ENCODE measurements at places on chromosomes 7 and 10.

- no peak for DNase-seq
Measured at GRCh38 chr7:83532219-83532618, 116.7 kb downstream of the SEMA3E start.

- no peak for DNase-seq
Measured at GRCh38 chr10:69312528-69312927, 34.2 kb downstream of the HK1 start.

DNA sequence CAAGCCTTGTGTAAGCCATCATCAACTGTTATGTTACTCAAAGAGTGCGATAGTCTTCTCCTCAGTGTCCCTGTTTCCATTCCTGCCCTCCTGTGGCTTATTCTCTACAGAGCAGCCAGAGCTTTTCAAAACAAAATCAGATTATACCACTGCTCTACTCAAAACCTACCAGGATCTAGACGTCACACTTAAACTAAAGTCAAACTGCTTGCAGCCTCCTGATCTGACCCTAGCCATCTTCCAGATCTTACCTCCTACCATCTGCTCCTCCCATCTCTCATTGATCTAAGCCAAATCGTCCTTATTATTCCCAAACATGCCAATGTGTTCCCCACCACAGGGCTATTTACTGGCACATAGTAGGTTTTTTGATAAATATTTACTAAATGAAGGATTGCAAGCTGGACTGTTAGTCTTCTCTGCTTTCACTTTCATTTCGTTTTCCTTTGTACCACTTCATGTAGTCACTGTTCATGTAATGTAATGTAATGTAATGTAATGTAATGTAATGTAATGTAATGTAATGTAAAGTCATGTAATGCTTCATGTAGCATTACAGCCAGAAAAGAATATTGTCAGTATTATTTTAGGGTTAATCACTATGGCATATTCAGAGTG, 116.1 kb downstream of the GPR37 start:
- DNase-seq, result no peak

- no peak for DNase-seq
Measured at GRCh38 chr10:110514848-110515247, 17.1 kb downstream of the DUSP5 start.

GRCh38 chr10:42551582-42552187, 86.7 kb downstream of the ZNF33B start:
- no peak for DNase-seq
